ENCODE measurements at places on chromosomes 5 and 9. TPM values are rescaled to one million over a fixed set of nuclear protein-coding genes. Genes with fewer than 3 reads are reported as not detected.

- DNase-seq: no peak
These were observed 29.6 kb upstream of the VDAC1 start for GRCh38 chr5:134034326-134034725.

- no peak for DNase-seq
These were observed 39.7 kb downstream of the CDC42SE2 start for GRCh38 chr5:131303537-131303936.

DNA sequence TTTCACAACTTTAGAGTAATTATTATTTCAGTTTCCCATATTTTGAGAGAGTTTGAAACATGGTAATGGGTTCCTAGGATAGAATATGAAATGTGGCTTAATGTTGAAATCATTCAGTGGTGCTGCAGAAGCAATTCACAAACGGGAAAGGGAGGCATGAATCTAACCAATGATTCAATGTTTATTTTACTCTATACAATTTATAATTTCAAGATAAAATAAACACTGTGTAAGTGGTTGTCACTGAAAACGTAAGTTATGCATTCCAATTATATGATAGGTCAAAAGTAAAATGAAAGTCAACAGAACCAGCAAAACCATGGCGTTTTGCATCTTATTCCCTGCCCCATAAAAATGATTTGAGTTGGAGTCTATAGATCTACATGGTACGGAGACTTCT is 1207.1 kb upstream of the CDH18 start:
- DNase-seq: no peak

- no peak for DNase-seq
These were observed 119.8 kb downstream of the EBF1 start for GRCh38 chr5:158979749-158980521.

DNA sequence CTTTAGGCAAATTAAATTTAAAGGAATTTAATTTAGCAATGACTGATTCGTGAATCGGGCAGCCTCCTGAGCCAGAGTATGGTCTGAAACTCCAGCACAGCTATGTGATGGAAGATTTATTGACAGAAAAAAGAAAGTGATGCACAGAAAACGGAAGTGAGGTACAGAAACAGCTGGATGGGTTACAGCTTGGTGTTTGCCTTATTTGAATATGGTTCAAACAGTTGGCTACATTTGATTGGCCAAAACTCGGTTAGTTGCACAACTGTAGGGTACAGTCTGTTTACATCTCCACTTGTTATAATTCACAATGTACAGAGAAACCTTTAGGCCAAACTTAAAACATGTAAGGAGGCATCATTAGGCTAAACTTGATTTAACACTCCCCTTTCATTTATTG is 1716.1 kb upstream of the C9orf72 start:
- no peak for DNase-seq

DNA sequence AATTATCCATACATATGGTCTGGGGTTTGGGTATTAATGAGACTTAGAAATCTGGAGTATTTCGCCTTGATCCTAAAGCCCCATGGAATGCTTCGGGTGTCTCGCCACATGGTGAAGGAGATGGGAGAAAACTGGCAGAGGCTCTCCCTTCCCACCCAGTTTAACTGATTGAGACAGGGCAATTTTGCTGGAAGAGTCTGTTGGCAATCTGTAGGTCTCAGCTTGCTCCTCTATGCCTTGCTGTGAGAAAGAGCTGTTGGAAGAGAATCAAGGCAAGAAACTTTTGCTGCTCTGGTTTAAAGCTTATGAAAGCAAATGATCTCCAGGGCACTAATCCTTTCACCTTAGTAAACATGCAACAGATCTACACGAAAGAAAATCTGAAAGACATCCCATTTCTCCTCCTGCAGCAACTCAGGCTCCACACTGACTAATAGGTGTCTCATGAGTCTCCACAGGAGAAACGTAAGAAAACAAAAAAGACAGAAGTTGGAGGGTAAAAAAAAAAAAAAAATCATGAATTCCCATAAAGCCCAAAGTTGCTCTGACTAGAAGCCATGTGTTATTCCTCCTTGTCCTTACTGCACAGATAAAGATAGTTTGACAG is 369.9 kb downstream of the EFNA5 start:
- DNase-seq: no peak

DNA sequence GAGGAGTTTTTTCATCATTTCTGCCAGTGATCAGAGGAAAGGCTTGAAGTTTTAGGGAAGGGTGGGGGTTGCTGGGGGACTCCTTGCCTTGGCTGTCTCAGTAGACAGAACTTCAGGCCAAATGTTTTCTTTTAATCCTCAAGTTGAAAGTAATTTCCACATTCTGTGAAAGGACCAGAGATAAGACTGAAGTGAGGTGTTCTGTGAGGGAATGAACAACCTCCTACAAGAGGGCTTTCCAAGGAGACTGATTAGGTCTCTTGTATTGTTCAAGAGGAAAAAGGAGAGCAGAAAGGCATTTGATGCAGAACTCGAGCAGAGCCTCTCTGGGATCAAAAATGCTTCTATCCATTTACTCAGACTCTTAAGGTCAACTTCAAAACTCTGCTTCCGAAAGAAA is 282.1 kb upstream of the ATP10B start:
- no peak for DNase-seq

DNA sequence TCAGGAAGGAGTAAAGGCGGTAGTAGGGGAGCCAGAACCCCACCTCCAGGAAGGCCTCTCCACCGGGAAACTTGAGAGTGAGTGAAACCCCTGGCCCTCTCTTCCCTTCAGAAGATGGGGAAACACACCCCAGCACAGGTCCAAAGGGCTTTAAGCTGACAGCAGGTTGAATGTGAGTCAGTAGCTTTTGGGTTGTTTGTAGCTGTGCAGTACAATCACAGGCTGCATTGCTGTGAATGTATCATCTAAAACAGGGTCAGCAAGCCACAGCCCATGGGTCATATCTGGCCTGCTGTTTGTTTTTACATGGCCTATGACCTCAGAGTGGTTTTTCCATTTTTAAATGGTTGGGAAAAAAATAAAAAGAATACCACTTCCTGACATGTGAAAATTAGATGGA is 10.0 kb downstream of the OTULINL start:
- no peak for DNase-seq

DNA sequence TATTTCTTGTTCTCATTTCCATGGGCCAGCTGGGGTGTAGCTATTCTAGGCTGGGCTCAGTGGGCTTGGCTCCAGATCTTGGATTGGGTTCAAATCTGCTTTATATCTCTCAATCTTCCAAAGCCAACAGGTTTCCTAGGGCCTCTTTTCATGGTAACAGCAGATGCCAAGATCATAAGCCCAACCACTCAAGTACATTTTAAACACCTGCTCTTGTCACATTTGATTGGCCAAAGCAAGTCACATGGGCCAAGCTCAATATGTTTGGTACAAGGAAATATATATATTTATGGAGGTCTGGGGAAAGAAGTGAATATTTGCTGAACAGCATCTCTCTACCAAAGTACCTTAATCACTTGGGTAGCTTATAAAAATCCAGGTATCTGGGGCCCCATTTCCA is 49.5 kb downstream of the MRRF start:
- no peak for DNase-seq

DNA sequence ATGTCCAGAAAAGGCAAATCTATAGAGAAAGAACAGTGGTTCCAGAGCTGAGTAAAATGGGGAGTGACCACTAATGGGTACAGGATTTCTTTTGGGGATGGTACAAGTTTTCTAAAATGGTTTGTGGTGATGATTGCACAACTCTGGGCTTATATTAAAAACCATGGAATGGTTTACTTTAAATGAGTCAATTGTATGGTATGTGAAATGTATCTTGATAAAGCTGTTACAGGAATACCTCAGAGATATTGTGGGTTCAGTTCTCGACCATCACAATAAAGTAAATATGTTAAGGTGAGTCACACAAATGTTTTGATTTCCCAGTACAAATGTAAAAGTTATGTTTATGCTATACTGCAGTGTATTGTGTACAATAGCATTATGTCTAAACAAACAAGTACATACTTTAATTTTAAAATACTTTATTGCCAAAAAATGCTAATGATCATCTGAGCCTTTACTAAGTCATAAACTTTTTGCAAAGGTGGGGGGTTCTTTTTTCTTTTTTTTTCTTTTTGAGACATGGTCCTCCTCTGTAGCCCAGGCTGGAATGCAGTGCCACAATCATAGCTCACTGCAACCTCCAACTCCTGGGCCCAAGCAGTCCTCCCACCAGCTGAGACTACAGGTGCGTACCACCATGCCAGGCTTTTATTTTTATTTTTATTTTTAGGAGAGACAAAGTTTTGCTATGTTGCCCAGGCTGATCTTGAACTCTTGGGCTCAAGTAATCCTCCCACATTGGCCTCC is 65.9 kb downstream of the SHOC1 start:
- no peak for DNase-seq

DNA sequence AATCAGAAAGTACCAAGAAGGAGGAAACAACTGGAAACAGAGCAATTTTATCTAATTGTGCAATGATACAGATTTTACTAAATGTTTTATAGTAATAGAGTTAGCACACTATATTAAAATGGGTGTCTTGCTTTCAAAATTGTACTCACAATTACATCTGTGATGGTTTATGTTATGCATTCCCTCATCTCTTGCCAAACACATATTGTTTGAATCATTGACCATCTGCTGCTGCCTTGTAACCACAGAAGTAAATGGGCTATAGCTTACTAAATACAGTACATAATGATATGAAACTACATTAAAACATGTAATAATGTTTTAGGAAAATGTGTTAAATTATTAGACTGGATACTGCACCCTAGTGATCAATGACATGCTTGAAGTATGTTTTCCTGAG is 158.1 kb downstream of the SLC25A46 start:
- DNase-seq: no peak

DNA sequence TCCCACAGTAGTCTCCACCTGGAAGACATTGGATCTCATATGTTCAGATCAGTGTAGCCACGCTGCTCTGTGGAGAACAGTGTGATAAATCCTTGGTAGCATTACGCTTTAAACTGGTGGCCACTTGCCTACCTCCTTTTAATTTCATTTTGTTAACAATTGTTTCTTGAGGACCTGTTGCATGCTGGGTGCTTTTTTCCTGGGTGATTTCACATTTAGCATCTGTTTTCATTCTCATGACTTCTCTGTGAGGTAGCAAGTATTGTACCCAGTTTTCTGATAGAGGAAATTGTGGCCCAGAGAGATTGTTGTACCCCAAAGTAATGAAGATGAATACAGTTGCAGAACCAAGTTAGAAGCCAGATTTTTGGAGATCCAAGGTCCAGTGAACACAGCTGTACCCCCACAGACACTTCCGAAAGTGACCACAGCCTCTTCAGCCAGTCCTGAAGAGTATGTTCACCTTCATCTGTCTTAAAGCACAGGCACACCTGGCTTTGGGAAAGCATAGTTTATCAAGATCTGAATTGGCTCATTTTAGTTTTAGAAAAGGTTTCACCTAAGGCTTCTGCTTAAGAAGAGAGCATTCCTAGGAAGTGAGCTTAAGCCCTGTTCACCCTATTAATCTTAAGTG is 75.2 kb downstream of the F2RL2 start:
- DNase-seq: no peak

DNA sequence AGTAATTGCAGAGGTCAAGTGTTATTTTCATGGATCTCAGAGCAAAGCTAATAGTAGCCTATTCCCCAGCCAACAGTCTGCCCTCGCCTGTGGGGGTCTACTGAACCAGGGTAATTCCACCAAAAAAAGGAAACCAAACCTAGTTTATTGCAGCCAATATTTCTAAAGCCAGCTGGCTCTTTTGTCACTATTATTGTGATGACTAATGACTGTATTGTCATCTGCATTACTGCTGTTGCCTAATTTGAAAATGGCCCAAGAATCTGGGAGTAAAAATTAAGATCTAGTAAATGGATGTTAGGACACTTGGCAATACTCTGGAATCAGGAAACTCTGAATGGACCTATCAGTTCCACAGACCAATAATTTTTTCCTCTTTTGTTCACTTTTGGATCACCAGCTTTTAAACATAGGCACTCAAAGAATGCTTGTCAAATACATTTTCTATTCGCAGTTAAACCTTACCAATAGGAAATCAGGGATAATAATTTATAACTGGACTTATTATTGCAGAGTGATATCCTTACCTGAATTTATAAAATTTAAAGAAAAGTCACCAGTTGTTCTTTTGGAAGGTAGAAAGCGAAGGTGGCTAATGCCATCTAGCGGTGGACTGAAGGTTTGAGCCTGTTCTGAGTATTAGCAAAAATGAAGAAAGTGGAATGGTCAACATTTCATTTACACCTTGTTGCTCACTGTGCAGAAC is 69.2 kb downstream of the SYK start:
- no peak for DNase-seq

DNA sequence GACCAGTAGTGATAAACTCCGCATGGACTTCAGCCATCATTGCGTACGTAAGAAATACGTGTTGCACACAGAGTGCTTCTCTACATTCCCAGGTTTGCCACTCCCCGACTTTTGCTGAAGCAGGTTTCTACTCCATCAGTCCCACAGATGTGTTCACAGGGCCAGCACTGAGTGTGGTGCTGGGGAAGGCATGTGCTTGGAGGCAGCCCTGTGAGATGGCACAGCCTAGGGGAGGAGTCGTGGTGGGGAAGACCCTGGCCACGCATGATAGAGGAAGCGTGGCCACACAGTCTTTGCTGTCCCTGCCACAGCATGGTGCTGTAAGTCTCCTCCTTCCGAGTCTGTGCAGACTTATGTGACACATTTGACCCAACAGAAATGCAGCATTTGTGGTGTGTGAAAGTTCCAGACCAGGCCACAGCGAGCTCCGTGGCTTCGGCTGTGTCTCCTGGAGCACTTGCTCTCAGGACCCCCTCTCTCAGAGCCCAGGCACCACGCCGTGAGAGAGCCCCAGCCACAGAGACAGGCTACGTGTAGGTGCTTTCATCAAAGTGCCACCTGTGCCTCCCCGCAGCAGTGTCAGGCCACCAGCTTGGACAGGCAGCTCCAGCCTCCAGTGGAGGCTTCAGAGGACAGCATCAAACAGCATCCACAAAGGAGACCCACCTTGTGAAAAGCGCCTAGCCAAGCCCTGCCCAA is 197.8 kb downstream of the AUH start:
- no peak for DNase-seq

GRCh38 chr9:122179690-122180074 is 20.0 kb downstream of the MORN5 start:
- no peak for DNase-seq

DNA sequence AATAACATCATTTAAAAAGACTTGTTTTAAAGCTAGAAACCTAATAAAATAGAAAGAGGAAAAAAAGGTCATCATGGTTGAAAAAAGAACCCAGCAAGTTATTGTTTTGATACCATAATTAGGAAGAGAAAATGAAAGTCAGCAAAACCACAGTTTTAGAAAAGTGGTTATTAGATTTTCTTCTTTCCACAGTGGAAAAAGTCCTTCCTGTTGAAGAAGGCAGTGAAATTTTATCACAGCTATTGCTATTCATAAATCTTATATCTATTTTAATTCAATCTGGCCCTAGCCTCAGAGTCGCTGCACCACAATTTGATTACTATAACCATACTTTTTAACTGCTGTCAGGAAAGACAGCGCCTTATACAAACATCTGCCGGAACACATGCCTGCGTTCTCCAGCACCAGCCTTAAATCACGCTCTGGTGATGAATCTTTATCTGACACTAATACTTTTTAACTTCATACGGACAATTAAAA is 60.3 kb downstream of the MAPKAP1 start:
- no peak for DNase-seq

The PCDHA12 gene
- total RNA-seq: 1.3 TPM

The ARL14EPL gene
- total RNA-seq: not detected

The C6 gene
- total RNA-seq: 27.9 TPM

The CDC37L1 gene
- 28.8 TPM for total RNA-seq

The TRIM14 gene
- 15.5 TPM for total RNA-seq

The SUSD3 gene
- 17.8 TPM for total RNA-seq

The RGMB gene
- 15.0 TPM for total RNA-seq

The PPP6C gene
- 35.3 TPM for total RNA-seq

The SYK gene
- 36.1 TPM for total RNA-seq

Measured in omental fat pad (tissue), 4 donors.